Astrocyte (in vitro differentiated cells and primary cell): ENCODE measurements at places on chromosomes 16 and 17.

DNA sequence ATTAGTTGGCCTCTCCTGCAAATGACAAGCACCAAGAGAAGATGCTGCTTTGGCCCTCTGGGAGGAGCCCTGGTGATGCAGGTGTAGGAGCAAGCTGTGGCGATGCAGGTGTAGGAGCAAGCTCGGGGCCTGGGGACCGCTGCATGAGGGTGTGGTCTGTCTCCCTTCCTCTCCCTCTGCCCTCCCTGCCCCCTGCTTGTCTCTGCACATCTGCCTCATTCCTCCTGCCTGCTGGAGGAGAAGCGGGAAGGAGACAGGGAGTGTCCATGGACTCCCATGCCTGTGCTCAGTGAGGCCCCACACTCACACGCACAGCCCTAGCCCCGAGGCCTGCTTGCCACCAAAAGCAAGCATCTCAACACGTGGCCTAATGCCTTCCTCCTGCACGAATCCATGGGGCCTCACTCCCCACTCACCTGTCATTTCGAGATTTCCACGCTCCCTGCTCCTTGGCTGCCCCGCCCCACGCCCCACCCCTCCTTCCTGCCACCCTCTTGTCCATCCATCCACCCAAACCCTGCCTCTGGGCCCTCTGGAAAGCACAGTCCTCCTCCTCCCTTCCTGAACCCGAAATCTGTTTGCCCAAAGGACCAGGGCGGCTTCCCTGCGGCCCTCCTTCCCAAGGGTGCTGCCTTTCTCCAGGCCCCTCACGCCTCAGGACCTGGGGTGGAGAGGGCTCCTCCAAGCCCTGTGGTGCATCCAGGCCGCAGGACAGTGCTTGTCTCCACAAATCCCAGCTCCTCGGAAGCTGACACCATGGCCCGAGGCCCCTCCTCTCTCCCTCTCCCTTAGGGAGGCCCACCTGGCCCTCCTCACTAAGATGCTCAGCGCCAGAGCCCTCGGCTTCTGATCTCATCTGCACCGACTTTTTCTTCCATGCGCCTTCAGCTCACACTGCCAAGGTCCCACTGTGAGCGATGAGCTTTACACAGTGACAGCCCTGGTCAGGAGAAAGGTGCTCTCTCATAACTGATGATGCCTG is 11.8 kb upstream of the ALDH3A1 start:
- DNase-seq, result no peak

GRCh38 chr17:334974-335481 is 17.6 kb downstream of the RPH3AL start:
- no peak for DNase-seq

GRCh38 chr16:87369117-87369765 is 14.3 kb downstream of the FBXO31 start:
- no peak for DNase-seq

GRCh38 chr16:85984231-85984880 is 85.4 kb downstream of the IRF8 start:
- no peak for DNase-seq

DNA sequence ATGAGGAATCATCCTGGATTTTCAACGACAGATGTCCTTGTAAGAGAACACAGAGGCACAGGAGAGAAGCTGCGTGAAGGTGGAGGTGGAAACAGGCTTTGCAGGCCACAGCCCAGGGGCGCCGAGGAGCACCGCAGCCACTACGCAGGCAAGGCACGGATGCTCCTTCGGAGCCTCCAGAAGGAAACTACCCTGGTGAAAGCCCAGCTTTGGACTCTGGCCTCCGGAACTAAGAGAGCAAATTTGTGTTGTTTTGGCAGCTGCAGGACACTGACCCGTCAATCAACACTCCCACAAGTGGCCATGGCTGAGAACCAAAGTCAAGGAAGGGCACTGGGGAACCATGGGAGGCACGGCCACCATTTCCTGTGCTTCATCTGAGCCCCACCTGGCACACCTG is 3.4 kb downstream of the ARL16 start:
- DNase-seq, result no peak

DNA sequence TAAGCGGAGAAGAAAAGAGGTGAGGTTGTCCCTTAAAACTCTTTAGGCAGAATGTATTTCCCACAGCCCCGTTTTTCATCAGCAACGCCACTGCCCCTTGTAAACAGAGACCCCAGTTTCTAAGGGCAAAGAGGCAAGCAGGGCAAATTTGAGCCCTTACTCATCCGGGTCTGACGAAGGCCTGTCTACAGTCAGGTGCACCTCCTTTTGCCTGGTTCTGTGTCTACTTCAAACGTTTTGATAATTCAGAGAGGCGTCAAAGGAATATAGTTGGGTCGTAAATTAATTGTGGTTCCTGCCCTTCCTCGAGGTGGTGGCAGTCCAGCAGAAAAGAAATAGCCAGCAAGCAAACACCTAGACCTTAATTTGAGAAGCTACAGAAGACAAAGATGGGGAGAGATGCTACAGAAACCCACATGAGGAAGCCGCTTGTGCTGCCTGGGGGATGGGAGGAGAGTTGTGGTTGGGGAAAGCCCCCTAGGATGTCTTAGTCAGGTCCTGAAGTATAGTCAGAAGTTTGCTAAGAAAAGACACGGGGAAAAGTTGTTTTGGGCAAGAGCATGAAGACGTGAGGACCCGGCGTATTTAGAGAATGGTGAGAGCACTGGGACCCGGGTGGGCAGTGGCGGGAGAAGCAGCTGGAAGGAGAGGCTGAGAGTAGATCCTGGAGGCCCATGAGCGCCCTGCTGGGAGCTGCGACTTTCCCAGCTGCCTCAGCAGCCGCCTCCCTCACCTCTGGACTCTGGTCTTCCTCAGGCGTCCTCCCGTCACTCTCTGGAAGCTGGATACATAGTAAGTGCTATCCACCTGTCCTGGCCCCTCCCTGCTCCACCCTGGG is 2.4 kb downstream of the FBRS start:
- peak; percentile 27 for DNase-seq

GRCh38 chr17:76501018-76501826 is at the start of gene RHBDF2:
Gene RHBDF2 (minus strand): TSS chr17:76501423. CDS start chr17:76481524, 19,899 bp downstream.
- DNase-seq, result peak; percentile 43

- peak; percentile 88 for DNase-seq
Measured at GRCh38 chr16:47644166-47644565, 183.0 kb downstream of the PHKB start.

DNA sequence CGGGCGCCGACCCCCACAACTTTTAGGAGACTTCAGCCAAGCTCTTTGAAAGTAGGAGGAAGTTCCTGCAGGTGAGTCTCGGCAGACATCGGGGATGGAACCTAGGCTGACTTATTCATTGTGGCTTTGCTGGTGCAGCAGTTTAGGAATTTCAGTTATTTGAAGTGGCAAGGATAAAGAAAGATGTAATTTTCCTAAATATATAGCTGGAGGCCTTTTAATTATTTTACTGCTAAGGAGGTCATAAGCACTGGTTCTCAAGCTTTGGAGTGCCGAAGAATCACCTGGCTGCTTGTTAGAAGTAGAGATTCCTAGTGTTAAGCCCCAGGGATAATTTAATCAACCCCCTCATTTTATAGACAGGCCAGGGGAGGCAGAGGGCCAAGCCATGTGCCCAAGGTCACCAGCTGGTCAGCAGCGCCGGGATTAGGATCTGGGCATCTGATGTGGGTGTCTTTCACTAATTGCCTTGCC is 28.9 kb upstream of the BCAR1 start:
- DNase-seq, result no peak

DNA sequence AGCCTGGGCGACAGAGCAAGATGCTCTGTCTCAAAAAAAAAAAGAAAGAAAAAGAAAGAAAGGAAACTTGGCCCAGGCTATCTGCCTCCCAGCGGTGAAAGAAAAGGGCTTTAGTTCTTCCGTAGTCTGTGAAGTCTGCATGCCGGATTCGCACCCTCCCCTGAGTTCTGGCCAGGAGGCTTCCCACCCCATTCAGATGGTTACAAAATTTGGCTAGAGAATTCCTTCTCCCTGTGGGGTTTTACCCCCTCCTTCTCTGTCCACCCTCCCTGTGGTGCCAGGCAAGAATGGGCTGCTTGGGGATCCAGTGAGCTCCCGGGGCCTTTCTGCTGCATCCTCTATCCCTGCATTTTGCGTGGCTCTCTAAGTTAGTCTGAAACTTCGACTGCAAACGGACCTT is 37.8 kb downstream of the PAFAH1B1 start:
- no peak for DNase-seq

DNA sequence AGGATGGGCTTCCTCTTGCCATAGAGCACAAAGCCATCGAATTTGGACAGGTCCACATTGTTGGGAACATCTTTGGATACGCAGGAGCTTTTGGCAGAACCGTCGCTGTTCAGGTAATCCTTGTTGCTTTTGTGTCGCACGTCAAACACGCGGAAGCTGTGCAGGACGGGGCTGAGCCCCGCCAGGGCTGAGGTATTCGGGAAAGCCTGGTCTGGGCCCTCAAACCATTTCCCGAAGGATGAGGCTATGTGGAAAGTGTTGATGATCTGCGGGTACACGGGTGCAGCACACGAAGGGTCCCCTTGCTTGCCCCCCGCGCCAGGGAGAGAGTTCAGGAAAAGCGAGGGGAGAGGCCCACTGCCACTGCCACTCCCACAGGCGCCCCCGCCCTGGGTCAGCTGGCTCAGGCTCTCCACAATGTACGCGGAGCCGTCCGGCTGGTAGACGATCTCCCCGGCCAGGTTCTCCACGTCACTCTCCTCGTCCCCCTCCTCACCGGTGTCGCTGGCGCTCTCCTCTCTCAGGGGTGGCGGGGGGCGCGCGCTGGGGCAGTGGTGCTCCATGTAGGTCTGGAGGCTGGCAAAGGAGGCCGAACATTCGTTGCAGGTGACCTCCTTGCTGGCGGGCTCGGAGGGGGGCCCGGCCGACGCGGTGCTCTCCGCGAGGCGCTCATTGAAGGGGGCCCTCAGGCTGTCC is 88.5 kb downstream of the ZFHX3 start:
- DNase-seq, result no peak

DNA sequence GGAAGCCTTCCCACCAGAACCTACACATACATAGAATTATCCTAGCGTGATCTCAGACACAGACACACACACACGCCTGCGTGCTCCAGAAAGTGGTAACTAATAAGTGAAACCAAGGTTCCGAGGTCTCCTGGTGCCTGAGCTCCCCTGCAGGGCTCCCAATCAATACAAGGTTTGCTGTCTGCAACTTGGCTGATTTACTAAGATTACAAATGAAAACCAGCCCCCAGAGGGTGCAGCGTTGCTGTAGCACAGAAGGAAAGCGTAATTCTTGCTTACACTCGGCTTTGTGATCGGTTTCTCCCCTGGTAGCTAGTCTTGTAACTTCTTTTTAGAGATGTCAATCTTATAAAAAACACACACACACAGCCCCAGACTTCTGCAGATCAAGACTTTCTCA is 334.1 kb upstream of the XYLT1 start:
- DNase-seq, result no peak

DNA sequence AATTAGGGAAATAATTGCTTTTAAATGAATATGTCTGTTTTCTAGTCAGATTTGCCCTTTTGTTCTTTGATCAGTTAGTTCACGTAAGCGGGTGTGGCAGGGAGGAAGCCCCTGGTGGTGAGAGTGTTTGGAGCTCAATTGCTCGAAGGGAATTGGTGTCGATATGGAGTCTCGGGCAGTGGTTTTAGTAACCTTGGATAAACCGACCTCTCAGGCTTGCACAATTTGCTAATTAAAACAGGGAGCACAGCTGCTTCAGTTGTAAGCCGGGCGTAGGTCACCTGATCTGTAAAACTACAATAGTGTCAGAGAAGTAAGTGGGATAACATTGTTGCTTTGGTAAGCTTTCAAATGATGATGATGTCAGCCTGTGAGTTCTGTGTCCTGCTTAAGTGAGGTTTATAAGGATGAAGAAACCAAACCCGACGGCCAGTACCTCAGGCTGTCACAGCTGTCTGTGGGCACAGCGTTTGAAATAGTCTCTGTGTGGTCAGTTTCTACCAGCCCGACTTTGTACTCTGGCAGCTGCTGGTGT is 2.9 kb downstream of the ZNF750 start:
- no peak for DNase-seq

DNA sequence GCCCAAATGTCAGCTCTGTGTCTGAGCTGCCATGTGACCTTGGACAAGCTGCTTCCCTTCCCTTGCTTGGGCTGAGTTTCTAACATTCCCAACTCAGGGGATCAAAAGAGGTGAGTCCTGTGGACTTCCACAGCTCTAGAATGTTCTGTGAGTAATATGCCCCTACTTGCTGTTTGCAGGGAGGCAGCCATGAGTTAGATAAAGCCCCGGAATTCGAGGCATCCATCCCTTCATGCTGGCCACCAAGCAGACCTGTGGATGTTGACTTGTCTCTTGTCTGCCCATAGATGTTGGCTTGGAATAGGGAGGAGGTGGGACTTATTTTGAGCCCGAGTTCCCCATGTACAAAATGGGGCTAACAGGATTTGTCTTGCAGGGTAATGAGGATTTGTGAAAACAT is 36.2 kb downstream of the KSR1 start:
- DNase-seq, result no peak

- DNase-seq, result no peak
Measured at GRCh38 chr17:62670202-62670821, 42.8 kb downstream of the MRC2 start.
